DMS 273 treated with DMSO at 0.1 percent for 48 hours (cell line): ENCODE measurements at places on chromosomes 6 and 20.

- no peak for DNase-seq
These were observed 3.9 kb downstream of the CCN2 start for GRCh38 chr6:131946992-131947955.

DNA sequence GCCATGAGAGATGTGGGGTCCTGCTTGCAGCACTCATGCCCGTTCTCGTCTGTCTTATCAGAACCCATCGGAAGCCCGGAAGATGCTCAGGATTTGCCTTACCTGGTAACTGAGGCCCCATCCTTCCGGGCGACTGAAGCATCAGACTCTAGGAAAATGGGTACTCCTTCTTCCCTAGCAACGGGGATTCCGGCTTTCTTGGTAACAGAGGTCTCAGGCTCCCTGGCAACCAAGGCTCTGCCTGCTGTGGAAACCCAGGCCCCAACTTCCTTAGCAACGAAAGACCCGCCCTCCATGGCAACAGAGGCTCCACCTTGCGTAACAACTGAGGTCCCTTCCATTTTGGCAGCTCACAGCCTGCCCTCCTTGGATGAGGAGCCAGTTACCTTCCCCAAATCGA lies 8.3 kb downstream of the PI16 start:
- peak; percentile 9 for DNase-seq

GRCh38 chr6:134317471-134318131 lies at the start of gene SGK1:
Gene SGK1, minus strand, starts transcription at chr6:134318112. Its CDS starts 652 bp downstream, at chr6:134317460.
- peak; percentile 1 for DNase-seq

- no peak for DNase-seq
These were observed 63.1 kb downstream of the PSMG4 start for GRCh38 chr6:3321875-3322274.

DNA sequence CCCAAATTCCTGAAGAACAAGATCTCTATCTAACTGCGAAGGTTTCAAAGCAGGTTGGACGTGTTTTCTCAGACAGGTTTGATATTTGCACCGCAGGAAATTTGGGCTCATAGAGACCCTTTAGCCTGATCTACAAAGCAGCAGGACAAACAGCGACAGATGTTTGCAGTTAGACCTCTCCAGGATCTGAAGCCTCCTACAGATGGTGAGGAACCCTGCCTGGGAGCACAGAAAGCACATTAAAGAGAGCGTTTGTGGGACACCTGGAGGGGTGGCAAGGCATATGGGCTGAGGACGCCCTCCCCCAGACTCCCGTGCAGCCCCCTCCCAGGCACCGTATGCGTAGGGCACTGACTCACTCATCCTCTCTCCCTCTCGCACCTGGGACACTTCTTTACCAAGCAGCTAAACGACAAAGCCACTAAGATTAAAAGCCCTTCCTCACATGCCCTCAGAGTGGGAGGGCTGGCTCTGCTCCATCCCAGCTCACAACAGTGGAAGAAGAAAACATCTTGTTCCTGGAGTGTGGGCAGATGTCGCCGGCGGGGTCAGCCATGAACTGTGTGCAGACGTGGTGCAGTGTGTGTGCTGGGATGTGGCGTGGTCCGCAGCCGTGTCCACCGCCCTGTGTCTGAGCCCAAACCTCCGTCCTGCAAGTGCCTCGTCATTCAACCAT lies 249.7 kb upstream of the AFDN start:
- DNase-seq, result peak; percentile 96

GRCh38 chr6:16585805-16586204 lies 175.5 kb downstream of the ATXN1 start:
- DNase-seq, result no peak

GRCh38 chr6:52000064-52000463 lies 87.3 kb downstream of the PKHD1 start:
- DNase-seq, result no peak

DNA sequence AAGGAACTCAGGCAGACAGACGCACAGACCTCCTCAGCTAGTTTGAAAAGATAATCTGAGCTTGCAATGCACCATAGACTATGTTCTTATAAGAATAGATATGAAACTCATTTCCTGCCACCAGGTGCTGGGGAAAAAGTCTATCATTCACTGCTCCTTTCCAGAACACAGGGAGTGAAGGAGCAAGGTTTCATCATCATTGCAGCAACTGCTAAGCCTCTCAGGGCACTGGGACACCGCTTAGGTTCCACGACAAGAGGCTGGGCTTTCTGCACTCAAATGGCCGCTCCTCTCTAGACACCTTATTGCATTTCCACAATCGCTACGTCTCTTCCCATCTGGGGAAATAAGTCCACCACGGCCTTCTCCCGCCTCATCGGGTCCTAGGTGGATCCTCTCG lies 418.5 kb upstream of the JARID2 start:
- no peak for DNase-seq

- DNase-seq, result no peak
These were observed 24.6 kb upstream of the GTSF1L start for GRCh38 chr20:43751167-43752050.
